ENCODE measurements at places on chromosomes 3 and 15.

- no peak for DNase-seq
These were observed 300.9 kb downstream of the PYDC2 start for GRCh38 chr3:191761906-191762305.

GRCh38 chr3:133138017-133138416, 99.8 kb downstream of the TMEM108 start:
- DNase-seq = no peak

DNA sequence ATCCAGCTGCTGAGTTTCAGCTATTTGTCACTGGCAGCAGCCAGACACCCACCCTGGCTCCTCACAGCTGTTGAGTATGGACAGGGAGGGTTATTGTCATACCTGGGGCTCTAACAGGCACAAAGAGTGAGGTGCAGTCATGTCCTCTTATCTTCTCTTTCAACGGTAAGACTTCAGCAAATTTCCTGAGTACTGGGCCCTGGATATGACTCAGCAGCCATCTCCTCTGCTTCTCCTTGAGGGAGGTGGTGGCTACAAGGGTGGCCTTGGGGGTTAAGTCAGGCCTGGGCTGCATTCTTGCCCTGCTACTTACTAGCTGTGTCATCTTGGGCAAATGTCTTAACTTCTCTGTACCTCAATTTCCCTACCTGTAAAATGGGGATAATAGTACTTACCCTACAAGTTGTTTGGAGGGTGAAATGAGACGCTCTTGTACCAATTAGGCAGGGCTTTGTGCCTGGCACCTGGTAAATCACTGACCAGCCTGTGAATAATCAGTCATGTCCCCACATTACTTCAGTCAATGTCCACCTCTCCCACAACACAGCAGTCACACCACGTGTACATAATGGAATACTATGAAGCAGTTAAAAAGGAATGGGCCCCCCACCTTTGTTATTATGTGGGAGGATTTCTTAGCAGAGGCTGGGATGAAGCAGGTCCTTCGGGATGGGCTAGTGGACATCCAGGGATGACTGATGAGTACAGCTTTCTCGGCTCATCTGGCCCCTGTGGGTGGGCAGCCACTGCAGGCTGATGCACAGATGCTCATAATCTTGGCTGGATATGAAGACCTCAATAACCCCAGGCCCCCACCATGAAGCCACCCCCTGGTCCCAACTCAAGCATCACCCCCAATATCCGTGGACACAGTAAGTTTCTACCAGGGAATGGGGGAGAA, 528.8 kb downstream of the SHQ1 start:
- no peak for DNase-seq

DNA sequence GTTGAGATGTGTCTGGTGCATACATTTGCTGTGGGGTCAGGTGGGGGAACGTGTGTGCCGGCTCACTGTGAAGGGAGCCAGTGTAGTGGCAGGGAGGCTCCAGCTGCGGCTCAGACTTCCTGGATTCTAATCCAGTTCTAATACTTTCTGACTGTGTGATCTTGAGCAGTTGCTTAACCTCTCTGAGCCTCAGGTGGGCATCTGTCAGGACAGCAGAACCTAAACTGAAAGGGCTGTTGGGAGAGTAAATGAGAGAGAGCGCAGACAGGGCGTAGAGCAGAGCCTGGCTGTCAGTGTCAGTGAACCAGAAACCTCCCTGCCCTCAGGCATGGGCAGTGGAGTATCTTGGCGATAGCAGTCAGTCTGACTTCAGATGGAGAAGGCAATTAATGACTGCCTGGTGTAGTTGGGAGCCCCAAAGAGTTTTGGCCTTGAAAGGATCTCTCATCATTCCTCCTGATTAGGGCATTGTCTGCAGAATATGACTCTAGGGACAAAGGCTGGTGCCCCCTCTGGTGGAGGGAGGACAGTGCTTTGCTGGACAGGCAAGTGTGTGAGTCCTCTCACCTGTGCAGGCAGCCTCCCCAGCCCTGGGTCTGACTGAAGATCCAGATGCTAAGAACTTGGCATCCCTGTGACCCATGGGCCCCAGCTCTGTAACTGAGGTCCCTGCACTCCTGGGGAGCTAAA, 9.6 kb downstream of the KBTBD13 start:
- DNase-seq = no peak

- no peak for DNase-seq
These were observed 4.6 kb upstream of the LMOD3 start for GRCh38 chr3:69126999-69127398.

- DNase-seq = no peak
These were observed 14.3 kb downstream of the ZIC4 start for GRCh38 chr3:147391781-147392624.

- DNase-seq = no peak
These were observed 73.0 kb upstream of the FRMD4B start for GRCh38 chr3:69458803-69459365.

GRCh38 chr15:78976691-78977090, 31.8 kb upstream of the CTSH start:
- no peak for DNase-seq

DNA sequence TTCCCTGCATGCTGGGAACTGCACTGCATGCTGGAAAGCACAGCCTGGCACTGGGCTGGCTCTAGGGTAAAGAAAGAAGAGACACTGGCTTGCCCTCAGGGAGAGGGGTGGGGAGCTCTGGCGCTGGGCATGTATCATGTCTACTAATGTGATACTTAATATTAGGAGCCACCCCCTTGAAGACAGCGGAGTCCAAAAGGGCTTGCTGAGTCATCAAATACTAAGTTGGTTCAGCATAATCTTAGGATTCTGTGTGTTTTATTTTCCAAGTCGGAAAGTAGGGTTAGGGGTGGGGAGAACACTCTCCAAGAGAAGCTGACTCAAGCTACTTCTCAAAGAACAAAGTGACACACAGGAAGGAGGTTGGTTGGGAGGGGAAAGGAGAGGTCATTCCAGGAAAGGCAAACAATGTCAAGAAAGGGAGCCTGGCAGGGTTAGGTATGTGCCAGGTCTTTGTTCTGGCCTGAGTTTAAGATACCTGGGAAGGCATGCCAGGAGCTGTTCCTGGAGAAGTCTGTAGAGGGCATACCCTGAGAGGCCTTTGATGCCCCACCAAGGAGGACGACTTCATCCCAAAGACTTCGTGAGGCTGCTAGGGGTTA, 237.8 kb upstream of the NR2E3 start:
- no peak for DNase-seq

- no peak for DNase-seq
These were observed 1.6 kb downstream of the CYP11A1 start for GRCh38 chr15:74365598-74366445.

- DNase-seq = no peak
These were observed 20.8 kb downstream of the FBN1 start for GRCh38 chr15:48624700-48625099.

- no peak for DNase-seq
These were observed 55.1 kb downstream of the CD47 start for GRCh38 chr3:108035751-108036150.

DNA sequence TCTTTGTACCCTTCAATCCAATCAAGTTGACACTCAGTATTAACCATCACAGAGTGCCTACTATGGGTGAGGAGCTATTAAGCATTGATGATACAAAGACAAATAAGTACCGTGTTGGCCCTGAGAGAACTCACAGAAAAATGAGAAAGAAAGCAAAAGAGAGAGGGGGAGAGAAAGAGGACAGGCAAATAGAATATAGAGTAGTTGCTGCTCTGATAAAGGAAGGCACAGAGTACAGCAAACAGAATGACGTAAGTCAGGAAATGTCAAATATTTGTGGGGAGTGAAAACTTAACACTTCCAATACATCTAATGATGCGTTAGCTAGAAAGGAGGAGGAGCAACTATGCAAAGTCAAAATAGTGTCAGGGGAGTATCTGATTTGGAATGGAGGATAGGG, 320.6 kb upstream of the KCNH8 start:
- no peak for DNase-seq

- DNase-seq = no peak
These were observed 80.7 kb upstream of the TBL1XR1 start for GRCh38 chr3:177278016-177278415.
